ENCODE measurements at places on chromosomes 2 and 18. TPM values are rescaled to one million over a fixed set of nuclear protein-coding genes. Genes with fewer than 3 reads are reported as not detected.

DNA sequence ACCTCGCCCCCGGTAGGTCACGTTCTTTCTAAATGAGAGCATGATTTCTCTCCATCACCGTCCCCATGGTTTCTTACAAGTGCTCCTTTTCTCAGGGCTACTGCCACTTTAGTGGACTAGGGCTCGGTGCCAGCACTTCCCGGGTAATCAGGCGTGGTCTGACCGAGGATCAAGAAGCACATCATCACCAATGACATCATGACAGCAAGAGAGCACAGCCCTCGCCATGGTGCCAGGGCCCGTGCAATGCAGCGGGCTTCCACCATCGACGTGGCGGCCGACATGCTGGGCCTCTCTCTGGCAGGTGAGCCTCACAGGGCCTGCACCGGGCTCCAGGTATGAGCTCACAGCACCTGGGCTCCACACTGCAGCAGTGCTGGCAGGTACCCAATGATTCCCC is 75.2 kb downstream of the INPP4A start:
- no peak for DNase-seq

DNA sequence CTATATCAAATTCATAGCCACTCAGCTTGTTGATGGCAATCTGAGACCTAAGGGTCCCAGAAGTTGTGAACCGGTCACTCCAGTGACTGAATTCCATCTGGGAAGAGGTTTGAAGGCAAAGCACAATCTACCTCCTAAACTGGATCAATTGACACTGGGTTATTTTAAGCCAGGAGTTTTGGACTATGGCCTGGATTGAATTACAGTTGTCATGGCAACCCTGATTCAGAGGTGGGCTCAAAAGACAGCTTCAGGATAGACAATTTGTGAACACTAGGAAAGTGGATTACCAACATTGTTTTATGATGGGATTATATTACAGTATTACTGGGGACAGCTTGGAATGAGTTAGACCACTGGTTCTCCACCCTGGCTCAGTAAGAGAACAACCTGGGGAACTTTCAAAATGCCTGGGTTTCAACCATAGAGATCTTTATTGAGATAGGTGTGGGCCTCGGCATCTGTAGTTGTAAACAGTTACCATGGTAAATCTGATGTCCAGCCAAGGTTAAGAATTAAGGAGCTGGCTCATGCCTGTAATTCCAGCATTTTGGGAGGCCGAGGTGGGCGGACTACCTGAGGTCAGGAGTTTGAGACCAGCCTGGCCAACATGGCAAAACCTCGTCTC is 58.8 kb downstream of the MFSD6 start:
- no peak for DNase-seq

GRCh38 chr2:48568547-48568946 is 38.6 kb downstream of the STON1 start:
- no peak for DNase-seq

DNA sequence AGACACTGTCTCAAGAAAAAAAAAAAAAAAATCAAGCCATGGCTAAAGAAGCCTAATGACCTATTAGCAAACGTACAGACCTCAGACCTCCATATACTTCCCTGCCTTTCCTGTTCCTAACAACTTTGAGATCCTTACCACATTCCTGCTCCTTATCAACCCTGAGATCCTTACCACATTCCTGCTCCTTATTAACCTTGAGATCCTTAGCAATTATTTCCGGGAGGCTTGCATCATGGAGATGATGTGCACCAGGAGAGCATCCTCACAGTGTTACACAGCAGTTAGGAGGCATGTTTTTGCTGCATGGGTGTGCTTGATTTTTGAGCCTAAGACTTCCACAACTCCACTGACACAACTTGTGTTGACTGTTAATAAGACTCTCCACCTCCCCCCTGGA is 54.6 kb upstream of the RASGRP3 start:
- DNase-seq, result no peak

DNA sequence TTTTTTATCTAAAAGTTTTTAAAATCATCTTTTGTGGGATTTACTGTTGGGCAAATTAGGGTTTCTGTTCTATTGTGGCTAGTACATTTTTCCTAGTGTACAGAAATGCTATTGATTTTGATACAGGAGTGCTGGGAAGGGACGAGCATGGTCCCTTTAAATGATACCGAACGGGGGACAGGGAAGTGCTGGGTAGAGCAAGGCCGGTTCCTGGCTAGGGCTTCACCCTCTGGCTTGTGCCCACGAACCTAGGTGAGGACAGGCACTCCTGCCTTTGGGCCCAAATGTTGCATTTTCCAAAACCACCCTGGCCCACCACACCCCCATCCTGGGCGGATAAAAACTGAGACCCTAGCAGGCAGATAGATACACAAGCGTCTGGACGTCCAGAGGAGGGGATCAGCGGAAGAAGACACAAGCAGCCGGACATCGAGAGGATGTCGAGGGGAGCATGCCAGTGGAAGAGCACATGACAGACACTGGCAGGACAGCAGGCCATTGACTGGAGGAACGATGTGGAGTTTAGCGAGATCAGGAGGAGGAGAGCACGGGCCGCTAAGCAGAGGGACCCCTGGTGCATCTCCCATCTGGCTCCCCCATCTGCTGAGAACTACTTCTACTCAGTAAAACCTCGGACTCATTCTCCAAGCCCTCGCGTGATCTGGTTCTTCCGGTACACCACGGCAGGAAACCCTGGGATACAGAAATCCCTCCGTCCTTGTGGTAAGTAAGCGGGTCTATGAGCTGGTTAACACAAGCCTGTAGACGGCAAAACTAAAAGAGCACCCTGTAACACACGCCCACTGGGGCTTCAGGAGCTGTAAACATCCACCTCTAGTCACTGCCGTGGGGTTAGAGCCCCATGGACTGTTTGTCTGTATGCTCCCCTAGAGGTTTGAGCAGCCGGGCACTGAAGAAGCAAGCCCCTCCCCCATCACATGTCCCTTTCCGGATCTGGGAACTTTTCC is 13.5 kb upstream of the CALCRL start:
- no peak for DNase-seq

- no peak for DNase-seq
These were observed 49.2 kb upstream of the CCDC150 start for GRCh38 chr2:196590286-196590685.

DNA sequence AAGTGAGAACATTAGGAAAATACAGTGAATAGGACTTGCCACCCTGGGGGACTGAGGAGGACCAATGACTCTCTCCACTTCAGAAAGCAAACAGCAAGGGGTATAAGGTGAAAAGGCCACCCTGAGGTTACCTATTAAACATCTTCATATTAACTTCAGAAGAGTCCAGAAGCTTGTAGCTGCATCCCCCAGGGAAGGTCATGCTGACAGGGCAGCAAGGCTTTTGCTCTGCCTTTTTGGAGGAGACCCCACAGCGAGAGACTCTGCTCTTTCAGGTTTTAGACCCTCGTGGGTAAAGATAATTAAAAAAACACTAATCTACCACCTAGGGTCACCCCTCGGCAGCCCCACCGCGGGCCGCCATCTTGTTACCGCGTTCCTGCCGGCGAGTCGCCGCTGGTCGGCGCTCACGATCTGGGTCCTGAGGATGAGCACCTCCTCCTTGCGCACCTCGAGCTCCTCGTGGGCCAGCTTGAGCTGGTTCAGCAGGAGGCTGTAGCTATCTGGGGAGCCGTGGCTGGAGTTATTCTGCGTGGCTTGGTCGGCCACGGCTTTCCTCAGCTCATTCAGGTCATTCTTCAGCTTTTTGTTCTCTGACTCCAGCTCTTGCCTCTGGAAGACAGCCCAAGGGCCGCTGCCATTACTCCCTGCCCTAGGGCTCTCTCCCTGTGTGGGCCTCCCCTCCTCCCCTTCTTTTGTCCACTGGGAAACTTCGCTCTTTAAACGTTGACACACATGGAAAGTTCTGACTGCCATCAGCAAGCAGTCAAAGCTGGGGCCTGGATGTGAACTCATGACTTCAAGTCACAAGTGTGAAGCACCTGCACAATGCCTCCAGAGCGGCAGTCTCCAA is 50.7 kb upstream of the ACAA2 start:
- no peak for DNase-seq

Gene TMEM37
- polyA plus RNA-seq, result 8.5 TPM

DNA sequence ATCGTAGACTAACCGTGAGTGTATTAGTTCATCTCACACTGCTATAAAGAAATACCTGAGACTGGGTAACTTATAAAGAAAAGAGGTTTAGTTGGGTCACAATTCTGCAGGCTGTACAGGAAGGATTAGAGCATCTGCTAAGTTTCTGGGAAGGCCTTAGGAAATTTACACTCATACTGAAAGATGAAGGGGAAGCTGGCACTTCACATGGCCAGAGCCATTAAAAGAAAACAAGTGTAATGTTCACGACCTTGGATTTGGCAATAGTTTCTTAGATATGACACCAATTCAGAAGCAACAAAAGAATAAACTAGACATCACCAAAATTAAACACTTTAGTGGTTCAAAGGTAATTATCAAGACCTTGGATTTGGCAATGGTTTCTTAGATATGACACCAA is 23.8 kb downstream of the ABCB11 start:
- DNase-seq, result no peak

DNA sequence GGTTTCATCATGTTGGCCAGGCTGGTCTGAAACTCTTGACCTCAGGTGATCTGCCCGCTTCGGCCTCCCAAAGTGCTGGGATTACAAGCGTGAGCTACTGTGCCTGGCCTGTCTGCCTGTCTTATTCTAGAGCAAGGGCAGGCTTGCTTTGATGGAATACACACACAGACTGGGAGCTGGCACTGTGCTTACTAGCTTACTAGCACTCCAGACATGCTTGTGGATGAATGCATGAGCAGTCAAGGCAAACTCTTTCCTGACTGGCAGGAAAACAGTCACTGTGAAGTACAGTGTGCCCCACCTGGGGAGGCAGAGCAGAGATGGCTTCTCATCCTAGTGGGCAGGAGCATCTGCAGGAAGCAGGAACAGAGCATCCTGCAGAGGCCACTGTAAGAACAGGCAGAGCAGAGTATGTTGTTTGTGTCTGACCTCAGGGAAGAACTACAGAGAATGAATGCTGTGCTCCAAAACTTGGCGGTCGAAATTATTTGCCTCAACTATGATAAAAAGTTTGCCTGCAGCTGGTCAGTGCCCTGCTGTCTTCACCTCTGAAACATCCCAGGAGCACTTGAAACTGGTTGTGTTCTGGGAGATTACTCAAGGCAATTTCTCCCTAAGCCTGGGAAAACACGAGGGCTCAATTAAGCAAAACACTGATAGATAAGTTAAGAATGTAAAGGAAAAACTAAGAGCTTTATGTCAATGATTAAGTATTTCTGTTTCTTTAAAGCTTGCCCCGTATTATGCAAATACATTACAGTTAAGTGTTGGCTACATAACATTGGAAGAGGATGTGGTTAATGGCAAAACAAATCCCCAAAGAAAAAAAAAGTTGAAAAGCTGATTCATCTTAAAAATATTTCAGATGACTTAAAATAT is 102.4 kb downstream of the VAPA start:
- DNase-seq, result peak; percentile 36

Gene IL18RAP
- polyA plus RNA-seq, result 0.15 TPM

DNA sequence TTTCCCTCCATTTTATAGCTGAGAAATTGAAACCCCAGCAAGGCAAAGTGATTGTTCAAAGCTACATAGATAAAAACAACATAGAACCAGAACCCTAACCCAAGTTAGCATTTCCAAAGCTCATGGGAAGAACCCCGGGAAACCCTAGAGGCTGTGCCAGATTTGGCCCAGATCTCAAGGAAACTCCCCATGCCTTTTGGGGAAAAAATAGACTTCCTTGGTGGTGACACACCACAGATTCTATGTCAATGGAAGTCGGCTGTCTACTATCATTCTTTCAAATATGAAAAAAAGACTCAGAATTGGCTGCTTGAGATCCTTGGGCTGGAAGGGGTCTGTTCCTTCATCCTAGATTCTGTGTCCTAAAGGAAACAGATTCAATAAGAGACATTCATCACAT is 8.4 kb downstream of the COL6A3 start:
- no peak for DNase-seq

- no peak for DNase-seq
These were observed 257.3 kb upstream of the CXCR4 start for GRCh38 chr2:136375017-136375901.

Gene B3GNT7
- 0.51 TPM for polyA plus RNA-seq

- no peak for DNase-seq
These were observed 31.4 kb downstream of the MYO5B start for GRCh38 chr18:50163505-50163904.

DNA sequence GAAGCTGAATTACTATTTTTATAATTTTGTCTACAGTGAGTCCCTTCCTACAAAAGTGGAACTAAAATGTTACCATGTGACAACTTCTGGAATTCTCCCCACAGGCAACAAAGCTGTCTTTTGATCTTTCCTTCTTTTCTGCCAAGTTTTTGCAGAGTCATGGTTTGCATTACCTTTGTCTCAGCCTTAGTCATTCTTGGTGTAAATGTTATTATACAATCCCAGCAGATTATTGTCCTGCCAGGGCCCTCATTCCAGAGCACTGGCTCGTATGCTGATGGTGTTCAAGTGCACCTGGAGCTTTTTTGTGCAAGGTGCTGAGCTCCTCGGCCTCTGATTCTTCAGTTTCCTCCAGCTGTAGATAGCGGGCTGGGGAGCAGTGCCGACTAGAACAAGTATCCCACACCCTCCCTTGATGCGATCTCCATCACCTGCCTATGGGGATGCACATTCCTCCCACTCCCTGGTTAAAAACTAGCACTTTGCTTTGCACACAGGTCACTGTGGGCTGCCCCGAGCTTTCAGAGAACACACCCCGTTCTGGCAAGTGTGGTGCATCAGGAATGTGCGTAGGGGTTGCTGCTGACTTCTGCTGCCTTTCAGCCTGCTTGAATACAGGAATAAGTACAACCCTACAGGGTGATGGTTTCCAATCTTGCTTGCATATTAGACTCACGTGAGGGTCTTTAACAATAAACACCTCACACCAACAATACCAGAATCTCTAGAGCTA is 263.6 kb downstream of the RNF144A start:
- peak; percentile 37 for DNase-seq

GRCh38 chr2:31414601-31415241 is at the start of gene XDH:
TSS of gene XDH (minus strand) at chr2:31414742. CDS start at chr2:31414666, 76 bp downstream.
- DNase-seq, result no peak

- DNase-seq, result no peak
These were observed 8.6 kb upstream of the NCK2 start for GRCh38 chr2:105736145-105736544.
